Skeletal muscle tissue (tissue), 5 donors: ENCODE measurements at places on chromosomes 11 and 22. TPM values are rescaled to one million over a fixed set of nuclear protein-coding genes. Genes with fewer than 3 reads are reported as not detected.

CARD18 gene
- total RNA-seq, result not detected

SLN gene
- 2,012 TPM for total RNA-seq

OR8G5 gene
- 0.52 TPM for total RNA-seq

VPREB1 gene
- not detected for total RNA-seq

P2RX6 gene
- total RNA-seq, result 11.0 TPM

TCN1 gene
- total RNA-seq, result 1.6 TPM

EEF1G gene
- total RNA-seq, result 2,520 TPM

GLYAT gene
- total RNA-seq, result not detected

ALDH3B2 gene
- total RNA-seq, result not detected

OR51B4 gene
- total RNA-seq, result 0.52 TPM

GGTLC3 gene
- total RNA-seq, result not detected

IFITM1 gene
- total RNA-seq, result 13.0 TPM

SCT gene
- 74.6 TPM for total RNA-seq

MRGPRX3 gene
- total RNA-seq, result not detected

C22orf31 gene
- total RNA-seq, result 1.6 TPM

GALNT18 gene
- 9.4 TPM for total RNA-seq

TREH gene
- total RNA-seq, result 0.52 TPM

MFRP gene
- total RNA-seq, result not detected

LRRC32 gene
- 6.3 TPM for total RNA-seq

TRPM5 gene
- total RNA-seq, result under 0.01 TPM

MYO18B gene
- 144 TPM for total RNA-seq

NAALAD2 gene
- total RNA-seq, result 4.2 TPM

PDGFD gene
- 24.0 TPM for total RNA-seq

NRGN gene
- not detected for total RNA-seq

ADAMTS15 gene
- total RNA-seq, result 15.7 TPM

DERL3 gene
- total RNA-seq, result 1.0 TPM

ZP1 gene
- not detected for total RNA-seq

HIRA gene
- 7.3 TPM for total RNA-seq

WNT11 gene
- 18.3 TPM for total RNA-seq
